ENCODE measurements at places on chromosomes 11 and 22.

DNA sequence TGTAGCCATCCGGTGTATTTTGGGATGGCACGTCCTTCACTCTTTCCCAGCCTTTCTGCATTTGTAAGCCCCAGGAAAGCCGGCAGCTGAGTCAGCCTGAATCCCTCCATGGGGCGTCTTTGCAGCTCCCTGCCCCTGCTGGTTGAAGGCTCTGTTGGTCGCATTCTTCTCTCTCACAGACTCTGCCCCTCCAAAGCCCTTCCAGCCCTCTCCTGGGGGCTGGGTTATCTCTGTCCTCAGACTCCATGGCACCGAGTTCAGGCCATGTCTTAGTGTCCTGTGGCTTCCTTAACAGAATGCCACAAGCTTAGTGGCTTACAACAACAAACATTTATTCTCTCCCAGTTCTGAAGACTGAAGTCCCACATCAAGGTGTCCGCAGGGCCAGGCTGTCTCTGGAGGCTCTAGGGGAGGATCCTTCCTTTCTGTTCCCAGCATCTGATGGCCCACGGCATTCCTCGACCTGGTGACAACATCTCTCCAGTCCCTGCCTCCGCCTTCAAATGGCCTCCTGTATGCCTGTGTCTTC lies 62.2 kb downstream of the BCR start:
- no peak for DNase-seq

DNA sequence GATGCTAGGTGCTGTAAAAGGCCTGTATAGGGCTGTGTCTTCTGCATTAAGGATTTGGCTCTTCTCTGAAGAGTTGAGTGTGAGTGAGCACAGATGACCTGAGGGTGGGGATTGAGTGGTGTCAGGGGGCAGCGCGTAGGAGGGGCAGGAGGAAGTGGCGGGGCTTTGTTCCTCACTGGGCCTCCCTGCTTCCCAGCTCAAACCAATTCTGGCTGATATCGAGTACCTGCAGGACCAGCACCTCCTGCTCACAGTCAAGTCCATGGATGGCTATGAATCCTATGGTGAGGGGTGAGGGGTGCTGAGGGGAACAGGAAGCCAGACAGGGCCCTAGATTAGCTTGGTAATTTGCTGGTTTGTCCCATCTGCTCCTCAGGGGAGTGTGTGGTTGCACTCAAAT lies 9.1 kb downstream of the PHOX2A start:
- DNase-seq, result no peak

DNA sequence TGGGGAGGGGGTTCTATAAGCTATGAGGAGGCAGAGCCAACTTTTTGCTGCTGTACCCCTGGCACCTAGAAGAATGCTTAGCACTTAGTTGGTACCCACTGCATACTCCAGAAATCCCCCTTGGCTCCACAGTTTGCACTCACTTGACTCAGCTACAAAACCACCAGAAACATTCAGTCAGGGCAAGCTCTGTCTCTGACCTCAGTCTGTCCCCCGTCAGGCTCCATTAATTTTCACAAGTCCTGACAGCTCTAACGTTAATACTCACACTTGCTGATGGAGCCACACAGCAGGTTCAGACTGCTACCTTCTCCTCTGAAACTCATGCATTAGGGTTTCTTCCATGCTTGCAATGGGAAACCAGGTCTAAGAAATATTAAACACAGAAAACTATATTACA lies 81.7 kb downstream of the MPPED2 start:
- DNase-seq, result no peak

DNA sequence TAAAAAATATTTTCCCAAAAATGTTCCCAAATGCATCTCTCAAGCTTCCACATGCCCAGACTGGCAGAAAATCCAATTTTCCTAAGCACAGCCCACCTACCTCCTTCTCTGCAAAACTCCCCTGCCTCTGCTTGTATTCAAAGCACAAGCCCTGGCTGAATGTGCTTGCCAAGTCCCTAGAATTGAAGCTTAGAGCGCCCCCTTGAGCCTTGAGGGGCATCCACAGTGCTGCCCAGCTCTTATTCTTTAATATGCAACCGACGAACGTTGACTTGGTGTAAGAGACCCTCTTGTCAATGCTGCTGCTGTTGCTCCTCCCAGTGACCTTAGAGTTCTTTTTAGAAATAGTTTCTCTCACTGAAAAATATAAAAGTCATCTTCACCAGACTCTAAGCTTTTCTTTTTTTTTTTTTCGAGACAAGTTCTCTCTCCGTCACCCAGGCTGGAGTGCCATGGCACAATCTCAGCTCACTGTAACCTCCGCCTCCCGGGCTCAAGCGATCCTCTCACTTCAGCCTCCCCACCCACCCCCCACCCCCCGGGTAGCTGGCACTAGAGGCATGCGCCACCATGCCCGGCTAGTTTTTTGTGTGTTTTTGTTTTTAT lies 63.5 kb upstream of the CAPRIN1 start:
- peak; percentile 46 for DNase-seq

DNA sequence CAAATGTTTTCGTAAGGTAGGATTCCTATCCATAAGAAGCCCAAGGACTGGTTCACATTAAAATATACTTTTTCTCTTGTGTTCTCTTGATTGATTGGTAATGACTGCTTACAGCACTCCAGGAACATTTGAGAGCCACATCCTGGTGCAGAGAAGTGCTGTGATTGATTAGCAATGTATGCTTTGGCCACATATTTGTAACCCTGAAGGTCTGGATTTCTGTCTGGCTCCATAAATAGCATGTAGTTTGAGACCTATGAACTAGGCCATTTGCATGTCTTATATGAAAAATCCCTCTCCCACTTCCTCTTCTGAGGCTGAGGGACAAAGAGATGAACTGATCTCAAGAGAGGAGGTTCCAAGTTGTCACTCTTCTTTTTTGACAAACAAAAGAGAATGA lies 49.3 kb upstream of the CD44 start:
- DNase-seq, result no peak

DNA sequence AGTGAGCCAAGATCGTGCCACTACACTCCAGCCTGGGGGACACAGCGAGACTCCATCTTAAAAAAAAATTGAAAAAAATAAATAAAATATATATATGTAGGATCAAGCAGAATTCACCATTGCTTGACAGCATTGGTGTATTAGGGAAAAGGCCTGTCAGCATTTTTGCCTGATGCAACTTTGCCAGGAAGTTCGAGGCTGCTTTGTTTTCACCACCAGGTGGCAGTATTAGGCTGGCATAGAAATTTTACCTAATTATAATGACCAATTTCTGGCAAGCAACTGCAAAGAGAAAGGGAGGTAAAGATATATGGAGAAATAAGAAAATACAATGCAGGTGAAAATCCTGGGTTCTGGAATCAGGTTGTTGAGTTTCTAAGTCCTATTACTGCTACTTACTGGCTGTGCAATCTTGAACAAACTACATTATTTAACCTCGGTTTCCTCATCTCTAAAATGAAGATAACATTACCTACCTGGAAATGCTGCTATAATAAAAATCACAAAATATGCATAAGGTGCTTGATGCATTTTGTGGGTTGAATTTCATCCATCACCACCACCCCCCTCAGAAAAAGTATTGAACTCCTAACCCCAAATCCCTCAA lies 24.7 kb downstream of the LAYN start:
- DNase-seq, result peak; percentile 65

- no peak for DNase-seq
Observed at GRCh38 chr22:28934026-28934425, 50.7 kb downstream of the ZNRF3 start.

GRCh38 chr11:34155057-34155756 lies 49.8 kb downstream of the NAT10 start:
- DNase-seq, result no peak

All from RWPE1 (cell line).